Astrocyte (in vitro differentiated cells and primary cell): ENCODE measurements at places on chromosomes 3 and 15.

GRCh38 chr3:50388016-50388719 lies 28.8 kb upstream of the TMEM115 start:
- DNase-seq, result no peak

DNA sequence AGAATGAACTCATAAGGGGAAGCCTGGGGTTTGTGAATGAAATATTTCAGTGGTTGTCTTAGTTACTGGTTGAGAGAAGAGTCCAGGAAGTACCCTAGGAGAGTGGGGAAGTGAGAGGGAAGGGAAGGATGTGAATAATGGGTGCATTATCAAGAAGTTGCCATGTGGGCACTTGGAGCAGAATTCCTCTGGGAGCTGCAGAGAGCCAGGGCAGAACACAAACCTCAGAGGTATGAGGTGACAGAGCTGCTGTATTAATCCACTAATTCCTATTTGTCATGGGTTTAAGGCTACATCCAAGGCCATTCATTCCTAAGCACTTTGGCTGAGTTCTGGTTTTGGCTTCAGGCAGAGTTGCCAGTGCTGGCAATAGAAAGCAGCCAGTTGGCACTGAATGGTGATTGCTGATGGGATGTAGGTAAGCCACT lies 29.0 kb downstream of the NDUFB4 start:
- DNase-seq, result no peak

GRCh38 chr3:81003817-81004216 lies 757.6 kb downstream of the GBE1 start:
- no peak for DNase-seq

GRCh38 chr3:148737104-148737530 lies 39.4 kb downstream of the AGTR1 start:
- DNase-seq, result no peak

- DNase-seq, result no peak
Measured at GRCh38 chr3:14577897-14578296, 37.8 kb upstream of the GRIP2 start.

GRCh38 chr3:189863031-189863430 lies 231.8 kb downstream of the TP63 start:
- no peak for DNase-seq

GRCh38 chr3:43995547-43996378 lies 245.9 kb upstream of the TOPAZ1 start:
- DNase-seq, result no peak

- no peak for DNase-seq
Measured at GRCh38 chr3:13688034-13688433, 139.1 kb downstream of the FBLN2 start.

- peak; percentile 87 for DNase-seq
Measured at GRCh38 chr3:159732172-159733111, 256.2 kb upstream of the IL12A start.

DNA sequence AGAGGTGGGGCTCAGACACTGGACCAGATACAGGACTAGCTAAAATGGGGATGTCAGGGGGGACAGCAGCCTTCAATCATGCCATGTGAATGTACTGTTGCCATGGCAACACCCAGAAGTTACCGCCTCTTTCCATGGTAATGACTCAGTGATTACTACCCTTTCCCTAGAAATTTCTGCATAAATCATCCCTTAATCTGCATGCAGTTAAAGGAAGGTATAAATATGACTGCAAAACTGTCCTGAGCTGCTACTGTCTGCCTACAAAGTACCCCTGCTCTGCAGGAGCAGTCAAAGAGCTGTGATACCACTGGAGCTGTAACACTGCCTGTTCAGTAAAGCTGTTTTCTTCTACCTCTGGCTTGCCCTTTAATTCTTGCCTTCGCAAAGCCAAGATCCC lies 168.2 kb downstream of the PEAK1 start:
- DNase-seq, result peak; percentile 8

DNA sequence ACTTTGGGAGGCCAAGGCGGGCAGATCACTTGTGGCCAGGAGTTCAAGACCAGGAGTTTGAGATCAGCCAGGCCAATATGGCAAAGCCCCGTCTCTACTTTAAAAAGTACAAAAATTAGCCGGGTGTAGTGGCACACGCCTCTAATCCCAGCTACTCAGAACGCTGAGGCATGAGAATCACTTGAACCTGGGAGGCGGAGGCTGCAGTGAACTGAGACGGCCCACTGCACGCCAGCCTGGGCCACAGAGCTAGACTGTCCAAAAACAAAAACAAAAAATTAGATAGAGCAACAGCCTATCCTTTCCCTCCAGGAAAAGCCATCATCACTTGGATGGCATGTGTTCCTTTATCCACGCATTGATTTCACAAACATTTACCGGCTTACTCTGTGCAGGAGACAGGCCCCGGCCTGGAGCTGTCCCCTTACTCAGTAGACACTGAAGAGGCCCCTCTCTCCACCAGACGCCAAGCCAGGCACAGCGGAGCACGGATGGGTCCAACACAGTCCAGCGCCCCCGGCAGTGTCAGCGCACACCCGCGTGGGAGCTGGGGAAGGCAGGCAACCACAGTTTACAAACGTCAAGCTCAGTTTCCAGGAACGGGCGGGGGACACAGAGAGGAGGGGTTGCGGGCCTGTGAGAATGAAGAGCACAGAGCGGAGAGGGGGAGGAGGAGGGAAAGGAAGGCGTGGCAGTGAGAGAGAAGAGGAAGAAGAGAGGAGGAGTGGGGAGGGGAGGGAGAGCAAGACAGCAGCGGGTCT lies 3.1 kb downstream of the GP5 start:
- DNase-seq, result peak; percentile 10

GRCh38 chr15:61025308-61025707 lies 203.8 kb downstream of the RORA start:
- DNase-seq, result no peak

GRCh38 chr3:40055956-40056355 lies 246.5 kb downstream of the MYRIP start:
- peak; percentile 4 for DNase-seq

DNA sequence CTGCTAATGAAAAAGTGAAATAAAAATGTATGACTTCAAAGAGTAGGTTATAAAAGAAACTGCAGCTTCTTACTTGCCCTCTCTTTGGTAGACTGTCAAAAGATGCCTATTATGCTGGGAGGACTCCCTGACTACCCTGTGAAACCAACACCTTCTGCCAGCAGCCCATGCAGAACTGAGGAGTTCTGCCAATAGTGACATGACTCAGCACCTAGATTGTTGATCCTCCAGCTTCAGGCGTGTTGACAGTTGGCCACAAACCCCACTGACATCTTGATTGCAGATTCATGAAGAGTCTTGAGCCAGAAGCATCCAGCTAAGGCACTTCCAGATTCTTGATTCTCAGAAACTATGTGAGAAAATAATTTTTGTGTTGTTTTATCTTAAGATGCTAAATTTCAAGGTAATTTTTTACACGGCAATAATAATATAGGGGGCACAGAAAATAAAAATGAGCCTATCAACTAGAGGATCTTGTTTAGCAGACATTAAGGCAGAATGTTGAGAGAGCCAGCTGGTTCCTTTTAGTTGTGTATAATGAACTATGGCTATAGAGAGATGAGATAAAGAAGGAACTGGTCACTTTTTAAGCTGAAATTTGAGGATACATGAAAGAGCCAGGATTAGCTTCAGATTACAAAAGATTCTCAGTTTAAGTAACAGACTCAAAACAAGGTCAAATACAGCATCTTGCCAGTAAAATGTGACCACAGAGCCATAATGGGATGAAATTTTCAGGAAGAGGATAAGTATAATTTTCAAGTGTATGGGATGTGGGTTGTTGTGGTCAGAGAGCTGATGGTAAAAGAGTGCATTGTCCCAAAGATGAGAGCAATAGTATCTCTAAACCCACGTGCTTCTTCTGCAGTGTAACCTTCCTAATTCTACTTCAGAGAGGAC lies 588.7 kb upstream of the CBLB start:
- peak; percentile 95 for DNase-seq

DNA sequence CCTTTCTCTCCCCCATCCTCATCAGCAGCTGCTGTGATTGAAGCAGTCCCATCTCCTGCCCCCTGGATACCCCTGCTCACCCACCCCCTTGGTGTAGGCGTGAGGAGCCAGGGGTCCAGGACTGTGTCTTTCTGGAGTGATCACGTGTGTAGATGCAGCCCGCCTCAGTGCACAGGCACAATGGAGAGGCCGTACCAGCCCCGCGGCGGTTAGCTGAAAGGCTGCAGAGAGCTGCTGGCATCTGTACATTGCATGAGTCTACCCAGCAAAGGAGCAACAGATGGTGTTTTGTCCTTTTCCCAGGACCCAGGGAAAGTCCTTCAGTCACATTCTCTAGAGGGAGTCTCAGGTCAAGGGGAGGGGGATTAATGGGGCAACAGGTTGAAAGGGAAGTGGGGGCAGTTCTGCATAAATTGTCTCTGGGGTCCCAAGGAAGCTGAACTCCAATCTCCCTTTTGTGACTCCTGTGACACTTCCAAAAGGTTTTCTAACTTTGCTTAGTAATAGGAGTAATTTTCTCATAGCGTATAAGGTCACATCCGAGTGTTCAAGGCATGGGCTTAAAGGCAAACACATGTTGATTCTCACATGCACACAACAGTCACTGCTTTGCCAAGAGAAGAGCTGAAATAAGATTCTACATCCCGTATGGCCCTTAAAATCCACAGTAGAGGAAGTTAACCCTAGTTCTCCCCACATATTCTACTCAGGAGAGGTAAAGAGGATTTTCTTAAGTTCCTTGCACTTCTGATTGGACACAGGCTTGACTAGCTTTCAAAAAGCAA lies 7.1 kb downstream of the CSPG5 start:
- no peak for DNase-seq

GRCh38 chr15:101433396-101433795 lies 56.1 kb downstream of the PCSK6 start:
- no peak for DNase-seq

DNA sequence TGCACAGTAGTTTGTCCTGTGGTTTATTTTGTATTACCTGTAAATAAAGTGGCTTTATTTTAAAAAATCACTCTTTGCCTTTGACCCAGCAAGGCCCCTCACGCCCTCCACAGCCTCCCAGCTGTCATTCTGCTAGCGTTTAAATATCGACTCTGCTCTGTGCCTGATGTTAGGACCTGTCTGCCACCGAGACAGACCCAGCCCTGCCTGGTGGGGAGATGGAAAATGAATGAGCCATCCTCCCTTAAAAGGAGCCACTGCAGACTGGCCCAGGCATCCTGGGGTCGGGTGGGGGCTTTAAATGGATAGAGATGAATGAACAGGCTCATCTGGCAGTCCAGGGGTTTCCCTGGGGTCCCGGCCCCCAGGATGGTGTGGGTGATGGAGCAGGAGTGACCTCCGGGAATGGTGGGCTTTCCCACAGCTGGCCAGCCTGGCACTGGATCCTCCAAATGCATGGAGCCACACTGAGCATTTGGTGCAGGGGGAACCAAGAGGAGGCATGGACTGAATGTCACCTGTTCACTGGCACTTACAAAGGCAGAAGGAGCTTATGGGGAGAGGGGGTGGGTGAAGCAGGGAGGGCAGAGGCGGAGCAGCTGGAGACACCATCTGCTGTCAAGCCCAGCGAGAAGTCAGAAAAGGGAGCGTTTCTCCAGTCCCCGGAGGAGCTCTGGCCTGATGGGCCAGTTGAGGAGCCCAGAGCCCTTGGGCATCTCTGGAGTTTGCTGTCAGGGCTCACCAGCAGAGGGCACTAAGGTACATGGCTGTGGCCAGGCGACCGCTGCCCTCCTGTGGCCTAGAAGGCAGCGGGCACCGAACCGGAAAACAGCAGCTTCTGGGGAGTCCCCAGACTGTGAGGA lies 11.9 kb downstream of the GRM2 start:
- no peak for DNase-seq

GRCh38 chr3:107574650-107575049 lies 51.9 kb downstream of the BBX start:
- DNase-seq, result peak; percentile 17

- DNase-seq, result no peak
Measured at GRCh38 chr3:160870327-160870726, 114.3 kb downstream of the PPM1L start.

DNA sequence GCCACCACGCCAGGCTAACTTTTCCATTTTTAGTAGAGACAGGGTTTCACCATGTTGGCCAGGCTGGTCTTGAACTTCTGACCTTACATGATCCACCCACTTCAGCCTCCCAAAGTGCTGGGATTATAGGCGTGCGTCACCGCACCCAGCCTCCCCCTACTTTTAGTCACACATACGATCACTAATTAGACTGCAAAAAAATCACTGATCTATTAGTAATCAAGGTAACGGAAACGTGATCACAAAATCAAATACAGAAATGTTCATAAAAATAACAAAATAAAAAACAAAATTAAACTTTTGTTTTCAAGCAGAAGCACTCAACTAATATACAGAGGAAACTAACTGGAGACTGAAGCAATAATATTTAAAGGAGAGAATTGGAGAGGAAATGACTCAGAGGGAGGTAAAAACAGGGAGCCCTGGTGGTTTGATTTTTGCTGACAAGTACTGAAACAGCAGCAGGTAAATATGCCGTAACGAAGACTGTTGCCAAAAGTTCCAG lies 4.6 kb downstream of the WDR53 start:
- DNase-seq, result peak; percentile 32

GRCh38 chr15:57451555-57451954 lies 75.2 kb downstream of the CGNL1 start:
- DNase-seq, result no peak

DNA sequence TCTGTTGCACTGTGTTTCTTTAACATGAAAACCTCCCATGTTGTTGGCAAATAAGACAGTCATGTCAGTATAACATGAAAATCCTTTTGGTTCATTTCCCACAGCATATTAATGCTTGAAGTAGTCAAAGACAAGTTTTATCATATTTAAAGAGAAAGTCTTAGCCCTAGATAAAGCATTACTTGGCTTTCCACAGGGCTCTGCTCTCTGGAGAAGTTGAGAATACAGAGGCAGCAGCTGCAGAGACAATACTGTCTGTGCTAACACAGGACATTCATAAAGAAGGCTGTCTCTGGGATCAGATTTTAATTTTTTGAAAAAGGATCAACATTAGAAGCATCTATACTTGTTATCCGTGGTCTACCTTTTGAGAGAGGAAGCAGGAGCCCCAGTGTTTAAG lies 103.4 kb upstream of the SAMMSON start:
- no peak for DNase-seq

DNA sequence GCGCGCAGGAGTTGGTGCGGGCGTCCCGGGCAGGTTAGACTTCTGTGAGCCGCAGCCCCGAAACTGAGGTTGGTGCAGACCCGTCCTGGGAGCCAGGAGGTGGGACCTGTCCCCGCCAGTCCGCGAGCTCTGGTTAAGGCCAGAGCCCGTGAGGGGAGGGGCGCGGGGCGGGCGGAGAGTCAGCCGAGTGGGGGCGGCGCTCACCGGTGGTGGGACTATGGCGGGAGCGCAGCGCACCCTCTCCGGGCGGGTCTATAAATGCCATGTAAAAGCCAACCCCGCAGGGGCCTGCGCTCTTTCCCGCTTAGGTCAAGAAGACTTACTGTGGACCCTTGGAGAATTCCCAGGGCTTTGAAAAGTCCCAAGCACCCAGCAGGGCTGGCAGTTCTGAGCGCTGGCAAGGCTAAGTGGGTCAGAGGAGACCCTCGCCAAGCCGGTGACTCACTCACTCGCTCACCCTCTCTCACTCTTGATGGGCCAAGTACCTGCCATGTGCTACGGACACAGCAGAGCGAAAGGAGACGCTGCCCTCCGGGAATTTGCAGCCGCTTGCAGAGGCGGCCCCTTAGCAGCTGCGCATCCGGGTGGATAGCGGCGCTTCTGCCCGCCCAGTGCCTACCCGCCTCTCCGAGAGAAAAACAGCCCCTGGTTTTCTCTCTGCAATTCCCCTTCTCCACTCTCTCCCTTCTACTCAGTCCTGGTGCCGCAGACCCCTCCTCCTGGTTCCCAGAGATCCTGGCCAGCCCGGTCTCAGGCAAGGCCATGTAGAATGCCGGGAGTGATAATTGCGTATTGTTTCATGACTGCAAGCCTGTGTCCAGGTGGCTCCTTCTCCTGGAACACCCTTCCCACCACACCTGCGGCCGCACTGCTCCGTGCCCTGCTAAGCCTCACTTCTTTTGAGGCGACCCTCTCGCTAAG lies at the start of gene ALDH1L1:
TSS of gene ALDH1L1 (minus strand) at position 110 of the 921 bp plus-strand sequence. CDS start 19,607 bp downstream, outside the sequence.
- DNase-seq, result peak; percentile 36

GRCh38 chr15:39599871-39600270 lies 19.0 kb downstream of the THBS1 start:
- DNase-seq, result no peak
